GM03348 (cell line): ENCODE measurements at places on chromosomes 13 and 19.

- DNase-seq = no peak
Observed at GRCh38 chr13:106277484-106278154, 257.8 kb downstream of the EFNB2 start.

GRCh38 chr13:92573467-92574057 is 653.0 kb upstream of the GPC6 start:
- DNase-seq = peak; percentile 7

- DNase-seq = no peak
Observed at GRCh38 chr19:9808855-9809824, 9.7 kb downstream of the FBXL12 start.

GRCh38 chr19:51417107-51417809 is at the start of gene SIGLEC10:
Gene SIGLEC10 (minus strand): TSS chr19:51417642. CDS start chr19:51417581, 61 bp downstream.
- peak; percentile 48 for DNase-seq

DNA sequence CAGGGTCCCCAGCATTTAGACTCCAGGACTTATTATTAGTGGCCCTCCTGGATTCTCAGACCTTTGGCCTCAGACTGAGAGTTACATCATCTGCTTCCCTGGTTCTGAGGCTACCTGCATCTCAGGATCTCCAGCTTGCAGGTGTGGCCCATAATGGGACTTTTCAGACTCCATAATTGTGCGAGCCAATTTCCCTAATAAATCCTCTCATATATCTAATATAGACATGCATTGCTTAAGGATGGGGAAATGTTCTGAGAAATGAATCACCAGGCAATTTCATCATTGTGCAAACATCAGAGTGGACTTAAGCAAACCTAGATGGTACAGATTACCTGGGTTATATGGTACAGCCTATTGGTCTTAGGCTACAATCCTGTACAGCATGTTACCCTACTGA is 116.5 kb upstream of the FBXL3 start:
- no peak for DNase-seq

- DNase-seq = no peak
Observed at GRCh38 chr13:85287528-85287927, 511.7 kb downstream of the SLITRK6 start.

DNA sequence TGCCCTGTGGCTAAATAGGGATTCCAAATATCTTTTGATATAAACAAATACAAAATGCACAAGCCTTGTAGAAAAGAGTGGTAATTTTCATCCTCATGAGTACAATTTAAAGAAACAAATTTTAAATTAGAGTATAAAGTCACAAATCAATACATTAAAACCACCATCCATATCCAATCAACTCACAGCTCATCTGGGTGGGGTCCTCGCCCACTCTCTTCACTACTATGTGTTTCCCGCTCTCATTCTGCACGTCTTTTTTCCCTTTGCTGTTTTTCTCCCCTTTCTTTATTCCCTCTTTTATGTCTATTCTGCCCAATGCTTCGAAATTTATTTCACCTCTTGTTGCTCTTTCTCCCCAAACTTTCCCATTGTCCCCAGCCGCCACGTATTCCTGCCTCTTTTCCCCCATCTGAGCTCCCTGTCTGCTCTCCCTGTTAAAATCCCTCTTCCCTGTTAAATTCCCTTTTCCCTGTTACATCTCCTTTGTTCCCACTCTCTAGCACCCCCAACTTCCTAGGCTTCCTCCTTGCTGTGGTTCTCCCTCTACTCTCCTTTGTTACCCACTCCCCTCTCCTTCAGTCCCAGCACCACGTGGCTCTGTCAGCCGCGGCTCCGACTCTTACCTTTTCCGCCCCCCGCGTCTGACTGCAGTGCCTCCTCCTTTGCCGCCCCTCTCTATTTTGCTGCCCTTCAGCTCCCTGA is 1.3 kb downstream of the ZNF616 start:
- DNase-seq = peak; percentile 21
